Smooth muscle cell of the umbilical artery (primary cell): ENCODE measurements at places on chromosomes 4 and X. TPM values are rescaled to one million over a fixed set of nuclear protein-coding genes. Genes with fewer than 3 reads are reported as not detected.

The GSX2 gene
- total RNA-seq = not detected in 2 replicates

The CNKSR2 gene
- total RNA-seq = 1.2 and 2.4 TPM in 2 replicates

The PLAC1 gene
- total RNA-seq = 1.2 and 2.1 TPM in 2 replicates

The NSG1 gene
- total RNA-seq = 1.2 and 2.6 TPM in 2 replicates

The HSD17B13 gene
- total RNA-seq = 0.05 and 0.30 TPM in 2 replicates

The USP26 gene
- not detected in 2 replicates for total RNA-seq

The BLOC1S4 gene
- 19.6 and 21.3 TPM in 2 replicates for total RNA-seq

The MAGED4 gene
- total RNA-seq = 53.1 and 89.1 TPM in 2 replicates

The ALG13 gene
- total RNA-seq = 33.3 and 36.2 TPM in 2 replicates

The ADH1B gene
- 0.09 and 0.30 TPM in 2 replicates for total RNA-seq

The PABPC1L2A gene
- total RNA-seq = not detected in 2 replicates

The PLAC8 gene
- not detected in 2 replicates for total RNA-seq

The CWH43 gene
- total RNA-seq = not detected in 2 replicates

The VCX3B gene
- total RNA-seq = not detected in 2 replicates

The SLC26A1 gene
- under 0.01 and 0.09 TPM in 2 replicates for total RNA-seq

The HSFX2 gene
- not detected in 2 replicates for total RNA-seq

The PRKG2 gene
- under 0.01 and 0.05 TPM in 2 replicates for total RNA-seq
